ENCODE measurements at places on chromosomes 11 and 22.

- peak; percentile 18 for DNase-seq
These were observed 46.3 kb upstream of the RRM1 start for GRCh38 chr11:4048340-4048739.

DNA sequence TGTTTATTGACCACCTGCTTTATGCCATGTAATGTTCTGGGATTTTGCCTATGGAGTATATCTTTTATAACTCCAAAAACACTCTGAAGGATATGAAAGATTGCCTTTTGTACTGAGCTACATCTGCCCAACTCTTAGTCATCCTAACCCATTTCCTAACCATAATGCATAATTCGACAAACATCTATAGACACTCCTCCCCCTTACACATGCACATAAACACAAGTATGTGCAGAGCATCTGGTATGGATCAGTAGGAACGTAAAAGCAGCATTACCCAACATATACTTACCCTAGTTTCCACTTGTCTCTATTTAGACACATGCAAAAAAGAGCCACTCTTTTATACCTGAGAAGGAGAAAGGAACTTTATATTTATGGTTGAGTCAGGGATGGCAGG lies 272.8 kb downstream of the FAM76B start:
- no peak for DNase-seq

GRCh38 chr11:400241-400689 lies 6.3 kb downstream of the PKP3 start:
- no peak for DNase-seq

- no peak for DNase-seq
These were observed 82.8 kb downstream of the FLI1 start for GRCh38 chr11:128776424-128777284.

- peak; percentile 89 for DNase-seq
These were observed 56.4 kb downstream of the MYH9 start for GRCh38 chr22:36331306-36331911.

- peak; percentile 73 for DNase-seq
These were observed 92.9 kb downstream of the PRR5L start for GRCh38 chr11:36388951-36389350.

- no peak for DNase-seq
These were observed 212.6 kb upstream of the NAV2 start for GRCh38 chr11:19499999-19500398.

DNA sequence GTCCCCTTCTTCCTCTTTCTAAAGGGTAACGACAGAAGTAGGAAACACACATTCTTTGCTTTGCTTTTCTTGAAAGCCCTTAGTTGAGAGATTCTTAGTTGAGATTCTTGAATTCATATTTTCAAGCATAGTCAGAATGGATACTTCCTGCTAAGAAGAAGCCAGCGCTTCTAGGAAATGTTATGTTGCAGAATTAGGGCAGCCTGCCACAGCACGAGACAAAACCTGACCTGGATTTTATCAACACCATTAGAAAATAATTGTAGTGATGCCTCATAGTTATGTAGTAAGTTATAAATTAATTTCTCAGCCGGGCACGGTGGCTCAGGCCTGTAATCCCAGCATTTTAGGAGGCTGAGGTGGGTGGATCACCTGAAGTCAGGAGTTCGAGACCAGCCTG lies 37.9 kb upstream of the NUP160 start:
- DNase-seq, result peak; percentile 30

DNA sequence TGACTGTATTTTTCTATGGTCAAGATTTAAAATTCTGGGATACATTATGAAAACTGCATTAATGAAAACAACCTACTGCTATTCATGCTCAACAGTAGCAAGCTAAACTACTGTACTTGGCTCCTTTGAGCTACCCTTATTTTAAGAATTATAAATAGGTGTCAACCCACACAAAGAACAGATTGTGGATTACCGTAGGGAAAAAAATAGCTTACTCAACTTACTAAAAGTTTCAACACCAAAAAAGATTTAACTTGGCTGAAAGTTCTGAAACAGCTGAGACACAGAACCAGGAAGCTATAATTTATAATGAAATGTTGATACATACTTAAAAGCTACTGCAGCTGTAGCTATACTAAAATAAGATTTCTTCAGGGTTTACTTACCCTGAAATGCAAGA lies 10.1 kb downstream of the LIN7C start:
- DNase-seq, result no peak

All from inflammatory macrophage treated with lipopolysaccharide for 1 hour (primary cell).